Left lung (tissue), 14 donors: ENCODE measurements at places on chromosomes 1 and 21. TPM values are rescaled to one million over a fixed set of nuclear protein-coding genes. Genes with fewer than 3 reads are reported as not detected.

- no peak for DNase-seq
These were observed 206.4 kb downstream of the RHOU start for GRCh38 chr1:228941666-228942065.

The OR2M3 gene
- 0.04 TPM for polyA plus RNA-seq

DNA sequence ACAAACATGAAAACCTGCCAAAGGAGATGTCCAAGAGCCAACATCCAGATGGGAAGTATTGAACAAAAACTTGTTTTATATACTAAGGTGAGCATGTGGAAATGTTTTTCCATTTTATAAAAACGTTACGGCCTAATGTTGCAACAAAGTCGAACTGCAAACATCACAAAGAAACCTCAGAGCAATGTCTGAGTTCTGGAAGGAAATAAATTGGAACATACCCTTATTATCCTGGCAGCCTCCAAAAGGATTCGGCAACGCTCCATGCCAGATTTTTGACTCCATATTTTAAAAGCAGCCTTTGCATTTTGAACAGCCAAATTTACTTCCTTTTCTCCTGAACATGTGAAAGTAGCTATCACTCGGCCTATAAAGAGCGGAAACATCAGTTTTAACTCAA lies 3.3 kb downstream of the ALDH9A1 start:
- DNase-seq, result no peak

The GBP2 gene
- polyA plus RNA-seq, result 3.6 TPM

The TRPM2 gene
- polyA plus RNA-seq, result 1.7 TPM

DNA sequence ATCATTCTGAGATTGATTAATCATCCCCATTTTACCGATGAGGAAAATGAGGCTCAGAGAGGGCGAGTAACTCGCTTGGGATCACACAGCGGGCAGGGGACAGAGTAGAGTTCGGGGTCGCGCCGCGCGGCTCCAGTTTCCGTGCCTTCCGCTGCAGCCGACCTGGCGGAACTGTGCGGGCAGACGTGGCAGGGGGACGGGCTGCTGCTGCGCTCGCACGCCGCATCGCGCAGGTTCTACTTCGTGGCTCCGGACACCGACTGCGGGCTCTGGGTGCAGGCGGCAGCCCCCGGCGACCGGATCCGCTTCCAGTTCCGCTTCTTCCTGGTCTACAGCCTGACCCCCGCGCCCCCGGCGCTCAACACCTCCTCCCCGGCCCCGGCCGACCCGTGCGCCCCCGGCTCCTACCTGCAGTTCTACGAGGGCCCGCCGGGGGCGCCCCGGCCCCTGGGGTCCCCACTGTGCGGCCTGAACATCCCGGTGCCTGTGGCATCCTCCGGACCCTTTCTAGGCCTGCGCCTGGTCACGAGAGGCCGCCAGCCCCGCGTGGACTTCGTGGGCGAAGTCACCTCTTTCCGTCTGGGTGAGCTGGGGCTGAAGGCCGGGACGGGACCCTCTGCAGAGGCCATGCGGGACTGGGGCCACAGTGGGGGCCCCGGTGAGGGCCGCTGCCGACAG lies 2.3 kb downstream of the LDLRAD2 start:
- no peak for DNase-seq

- no peak for DNase-seq
These were observed 1046.7 kb upstream of the B3GALT2 start for GRCh38 chr1:194233069-194233468.

DNA sequence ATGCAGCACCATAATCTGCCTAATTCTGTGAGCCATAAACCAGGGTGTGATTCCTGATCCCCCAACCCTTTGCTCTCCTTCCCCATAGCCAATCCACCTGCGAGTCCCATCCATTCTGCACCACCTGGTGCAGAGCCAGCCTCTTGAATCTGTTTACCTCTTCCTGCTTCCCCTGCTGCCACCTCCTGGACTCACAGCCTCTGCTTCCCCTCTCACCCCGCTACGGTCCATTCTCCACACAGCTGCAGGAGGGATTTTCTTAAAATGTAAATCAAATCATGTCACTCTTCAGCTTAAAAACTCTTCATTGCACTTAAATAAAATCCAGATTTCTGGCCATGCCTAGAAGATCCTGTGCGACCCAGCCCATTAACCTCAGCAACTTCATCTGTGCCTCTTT lies 186.7 kb downstream of the FOXD2 start:
- no peak for DNase-seq

DNA sequence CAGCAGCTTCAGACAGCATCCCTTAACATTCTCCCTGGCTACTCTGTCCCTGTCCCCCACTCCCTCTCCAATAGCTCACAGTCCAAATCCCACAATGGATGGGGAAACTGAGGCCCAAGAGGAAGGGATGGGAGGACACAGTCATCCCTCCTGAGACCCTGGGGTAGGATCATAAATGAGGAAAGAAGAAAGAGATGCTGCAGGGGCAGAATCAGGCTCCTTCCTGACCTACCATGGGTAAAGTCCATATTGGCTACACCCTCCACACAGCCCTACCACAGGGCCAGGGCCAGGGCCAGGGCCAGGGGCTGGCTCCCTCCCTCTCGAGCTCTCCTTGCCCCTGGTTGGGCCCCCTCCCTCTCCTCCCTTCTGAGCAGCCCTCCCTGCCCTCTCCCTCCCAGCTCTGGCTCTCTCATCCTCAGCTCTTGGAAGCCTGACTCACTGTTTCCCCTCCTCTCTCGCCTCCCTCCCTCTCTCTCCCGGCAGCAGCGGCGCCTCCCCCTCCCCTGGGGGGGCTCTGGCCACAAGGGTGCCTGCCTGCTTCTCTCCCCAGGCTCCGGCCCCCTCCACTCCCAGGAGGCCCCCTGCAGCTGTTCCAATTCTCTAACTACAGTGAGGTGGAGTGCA lies 4.9 kb downstream of the AHDC1 start:
- DNase-seq, result peak; percentile 65

DNA sequence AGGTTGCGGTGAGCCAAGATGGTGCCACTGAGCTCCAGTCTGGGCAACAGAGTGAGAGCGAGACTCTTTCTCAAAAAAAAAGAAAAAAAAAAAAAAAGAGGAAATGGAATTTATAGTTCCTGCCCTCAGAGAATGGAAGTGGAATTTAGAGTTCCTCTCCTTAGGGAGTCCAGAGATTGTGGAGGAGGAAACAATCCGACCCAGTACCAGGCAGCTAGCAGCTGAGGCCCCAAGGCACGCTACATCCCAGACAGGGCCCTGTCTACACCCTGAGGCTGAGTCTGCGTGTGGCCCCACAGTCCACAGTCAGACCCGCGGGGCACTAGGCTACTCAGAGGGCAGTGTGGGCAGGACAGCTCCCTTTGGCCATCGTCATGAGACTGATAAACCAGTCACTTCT lies 1.9 kb upstream of the MFN2 start:
- no peak for DNase-seq

DNA sequence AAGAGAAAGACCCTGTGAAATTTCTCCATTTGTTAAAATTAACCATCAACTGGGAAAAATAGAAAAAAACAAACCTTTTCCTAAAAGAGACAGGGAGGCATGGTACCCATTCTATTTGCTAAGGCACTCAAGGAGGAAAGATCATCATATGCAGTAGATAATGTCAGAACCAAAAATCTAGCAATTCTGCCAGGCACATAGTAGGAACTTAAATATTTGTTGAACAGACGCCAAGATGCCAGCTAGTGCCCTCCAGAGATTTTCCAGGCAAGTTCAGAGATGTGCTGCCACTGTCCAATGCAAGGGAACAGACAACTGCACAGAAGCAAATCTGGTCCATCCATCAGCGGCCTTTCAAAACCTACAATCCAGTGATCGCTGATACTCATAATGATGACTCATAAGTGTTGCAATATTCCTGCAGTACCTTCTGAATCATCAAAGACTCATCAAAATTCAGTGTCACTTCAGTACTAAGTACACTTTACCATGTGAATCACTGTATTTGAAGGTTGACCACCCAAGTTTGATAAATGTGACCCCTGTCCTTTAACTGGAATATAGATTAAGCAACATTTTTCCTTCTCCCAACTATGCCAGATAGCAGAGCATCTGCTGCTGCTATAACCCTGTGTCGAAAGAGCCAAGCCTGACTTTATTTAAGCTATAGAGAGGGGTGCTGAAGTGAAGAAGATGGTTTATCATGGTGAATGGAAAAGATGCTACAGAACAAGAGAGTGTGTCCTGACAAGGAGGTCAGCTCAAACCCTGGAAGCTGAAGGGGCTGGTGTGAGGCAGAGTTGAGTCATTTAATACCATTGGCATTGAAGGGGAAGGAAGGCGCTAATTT lies 99.1 kb downstream of the MT1HL1 start:
- DNase-seq, result no peak

GRCh38 chr1:52602856-52603600 lies 857 bp downstream of the GPX7 start:
- DNase-seq, result peak; percentile 57

GRCh38 chr1:101257500-101258325 lies 20.9 kb downstream of the S1PR1 start:
- DNase-seq, result peak; percentile 47

- DNase-seq, result no peak
These were observed 18.7 kb downstream of the ADAMTS5 start for GRCh38 chr21:26948194-26948593.

DNA sequence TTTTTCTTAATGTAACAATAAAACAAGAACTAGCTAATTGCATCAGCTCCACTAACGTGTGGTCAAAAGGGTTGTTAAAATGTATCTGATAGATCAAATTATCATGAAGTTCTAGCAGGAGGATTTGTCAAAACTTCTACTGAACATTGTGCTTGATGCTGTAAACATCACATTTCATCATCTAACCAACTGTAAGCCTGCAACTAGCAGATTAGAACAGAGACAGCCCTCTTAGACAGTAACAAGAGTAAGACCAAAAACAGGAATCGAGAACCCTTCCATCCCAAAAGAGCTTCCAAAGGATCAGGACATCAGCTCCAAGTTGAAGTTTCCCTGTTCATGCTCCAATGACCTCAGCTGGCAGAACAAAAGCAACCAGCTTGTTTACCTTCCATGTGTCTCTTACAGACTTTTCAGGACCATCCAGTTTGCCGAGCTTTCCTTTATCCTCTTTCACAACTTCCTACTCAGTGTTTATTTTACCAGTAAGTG lies 44.6 kb downstream of the NIBAN1 start:
- no peak for DNase-seq

The LGR6 gene
- polyA plus RNA-seq, result 1.1 TPM

DNA sequence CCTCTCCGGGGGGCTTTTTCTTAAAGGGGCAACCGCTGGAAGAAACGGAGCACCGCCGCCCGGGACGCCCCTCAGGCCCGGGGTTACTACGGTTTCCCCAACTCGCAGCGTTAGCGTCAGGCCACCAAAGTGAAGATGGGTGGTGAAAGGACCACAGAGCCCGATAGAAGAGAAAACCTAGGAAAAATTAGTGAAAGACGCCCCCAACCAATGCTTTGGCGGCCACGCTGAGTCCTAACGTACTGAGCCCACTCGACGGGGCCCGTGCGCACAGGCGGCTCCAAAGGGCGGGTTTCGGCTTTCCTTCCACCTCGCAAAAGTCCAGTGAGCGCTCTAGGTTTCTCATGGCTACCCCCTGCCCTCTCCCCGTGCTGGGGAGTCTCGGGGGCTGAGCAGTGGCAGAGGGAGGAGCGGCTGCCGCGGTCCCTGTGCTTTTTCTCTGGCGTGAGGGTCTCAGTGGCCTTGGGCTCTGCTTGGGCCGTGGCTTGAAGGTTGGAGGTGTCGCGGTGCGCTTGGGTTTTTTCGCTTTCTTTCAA lies 12.2 kb upstream of the SPEN start:
- no peak for DNase-seq

The TMEM183A gene
- polyA plus RNA-seq, result 69.4 TPM

The DTL gene
- polyA plus RNA-seq, result 26.8 TPM

DNA sequence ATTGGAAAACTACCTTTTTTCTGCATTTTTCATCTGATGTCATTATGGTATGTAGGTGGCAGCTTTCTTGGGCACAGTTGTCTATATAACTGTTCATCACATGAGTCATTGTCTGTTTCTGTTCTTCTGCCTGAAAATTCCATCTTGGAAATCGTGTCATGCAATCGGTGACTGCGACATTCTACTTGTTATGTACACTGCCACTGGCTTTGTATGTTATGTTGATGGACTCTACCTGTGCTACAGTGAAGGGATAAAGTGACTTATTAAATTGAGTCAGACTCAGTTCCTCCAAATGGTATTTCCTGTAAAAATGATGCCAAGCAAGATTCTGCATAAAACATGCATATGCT lies 8.6 kb downstream of the SMAP2 start:
- no peak for DNase-seq

GRCh38 chr1:55586771-55587170 lies 371.6 kb upstream of the USP24 start:
- no peak for DNase-seq

The TAF1A gene
- 22.4 TPM for polyA plus RNA-seq

GRCh38 chr1:16915627-16915973 lies 6.1 kb upstream of the CROCC start:
- peak; percentile 41 for DNase-seq

DNA sequence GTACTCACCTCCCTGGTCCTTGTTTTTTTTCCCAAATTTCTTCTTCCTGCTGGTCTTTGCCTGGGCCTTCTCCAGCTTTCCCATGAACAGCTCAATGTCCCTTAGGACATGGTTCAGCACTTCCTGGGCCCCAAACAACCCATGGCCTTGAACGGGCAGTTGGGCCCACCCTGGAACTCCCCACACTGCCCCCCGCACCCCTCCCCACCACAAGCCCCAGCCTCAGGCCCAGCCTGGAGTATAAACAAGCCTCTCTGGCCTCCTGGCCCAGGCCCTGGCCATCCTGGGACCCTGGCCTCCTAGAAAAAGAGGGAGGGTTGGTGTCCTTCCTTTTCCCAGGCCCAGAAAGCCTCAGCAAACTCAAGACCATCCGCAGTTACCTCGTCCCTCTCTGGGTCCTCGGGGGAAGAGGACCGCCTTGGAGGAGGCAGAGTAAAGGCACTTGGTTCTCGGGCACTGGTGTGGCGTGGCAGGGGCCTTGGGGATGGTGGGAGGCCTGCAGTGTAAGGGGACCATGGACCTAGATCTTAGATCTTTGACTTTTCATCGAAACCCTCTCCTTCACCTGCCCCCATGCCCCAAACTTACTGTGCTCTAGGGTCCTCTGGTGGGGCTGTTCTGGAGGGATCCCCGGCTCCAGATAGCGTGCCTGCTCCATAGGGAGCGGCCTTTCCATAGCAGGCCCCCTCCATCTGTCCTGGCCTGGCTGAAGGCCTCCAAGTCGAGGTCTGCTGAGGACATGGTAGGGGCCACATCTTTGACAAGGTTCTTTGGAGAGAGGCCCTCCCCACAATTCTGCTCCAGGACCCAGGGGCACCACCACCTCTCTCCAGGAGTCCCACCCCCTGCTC lies 5.6 kb downstream of the EPS8L3 start:
- DNase-seq, result no peak

The CGN gene
- 47.8 TPM for polyA plus RNA-seq
